IPS DF 19.7 (cell line): ENCODE measurements at places on chromosomes 13 and 19.

GRCh38 chr13:26880735-26881134, 120.1 kb upstream of the GPR12 start:
- DNase-seq = no peak

DNA sequence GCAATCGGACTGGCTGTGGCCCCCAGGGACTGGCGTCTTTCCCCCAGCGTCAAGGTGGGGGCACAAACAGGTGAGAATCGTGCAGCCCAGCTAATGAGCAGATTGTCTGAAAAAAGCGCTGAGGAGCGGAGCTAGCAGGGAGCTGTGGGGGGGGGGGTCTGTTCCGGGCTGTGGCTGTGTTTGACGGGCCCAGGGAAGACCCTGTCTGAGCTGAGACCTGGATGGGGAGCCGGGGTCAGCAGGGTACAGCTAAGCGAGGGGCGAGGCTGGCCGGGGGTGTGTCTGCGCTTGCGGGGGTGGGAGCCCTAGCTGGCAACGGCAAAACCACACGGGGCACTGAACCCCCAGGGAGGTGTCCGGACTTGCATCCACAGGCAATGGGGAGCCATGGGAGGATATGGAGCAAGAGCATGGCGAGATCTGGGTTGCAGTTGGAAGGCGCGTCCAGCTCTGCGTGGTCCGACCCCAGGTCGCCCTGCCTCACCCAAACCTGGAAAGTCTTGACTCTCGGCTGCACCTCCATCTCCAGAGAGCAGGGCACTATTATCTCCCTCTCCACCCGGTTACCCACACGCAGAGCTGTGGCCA, 4.6 kb downstream of the LINGO3 start:
- DNase-seq = no peak

DNA sequence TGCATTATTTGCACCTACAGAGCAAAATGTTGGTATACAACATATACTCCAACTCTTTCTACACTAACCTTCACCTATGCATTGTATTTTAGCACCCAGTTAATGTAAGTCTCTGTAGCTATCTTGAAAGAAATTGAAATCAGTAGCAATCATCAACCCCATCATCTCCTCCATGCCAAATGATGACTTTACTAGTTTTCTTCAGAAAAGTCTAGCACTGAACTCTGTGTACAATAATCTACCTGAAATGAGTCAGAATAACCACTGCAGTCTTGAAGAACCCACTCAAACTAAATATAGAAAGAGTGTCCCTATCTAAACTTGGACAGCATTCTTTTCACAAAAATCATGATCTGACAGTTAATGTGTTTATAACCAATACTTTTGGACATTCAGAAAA, 9.8 kb downstream of the IRS2 start:
- DNase-seq = no peak

- no peak for DNase-seq
These were observed 1716.5 kb upstream of the SLC10A2 start for GRCh38 chr13:104782741-104783140.

- DNase-seq = no peak
These were observed 1190.5 kb upstream of the SLC10A2 start for GRCh38 chr13:104256701-104257100.

DNA sequence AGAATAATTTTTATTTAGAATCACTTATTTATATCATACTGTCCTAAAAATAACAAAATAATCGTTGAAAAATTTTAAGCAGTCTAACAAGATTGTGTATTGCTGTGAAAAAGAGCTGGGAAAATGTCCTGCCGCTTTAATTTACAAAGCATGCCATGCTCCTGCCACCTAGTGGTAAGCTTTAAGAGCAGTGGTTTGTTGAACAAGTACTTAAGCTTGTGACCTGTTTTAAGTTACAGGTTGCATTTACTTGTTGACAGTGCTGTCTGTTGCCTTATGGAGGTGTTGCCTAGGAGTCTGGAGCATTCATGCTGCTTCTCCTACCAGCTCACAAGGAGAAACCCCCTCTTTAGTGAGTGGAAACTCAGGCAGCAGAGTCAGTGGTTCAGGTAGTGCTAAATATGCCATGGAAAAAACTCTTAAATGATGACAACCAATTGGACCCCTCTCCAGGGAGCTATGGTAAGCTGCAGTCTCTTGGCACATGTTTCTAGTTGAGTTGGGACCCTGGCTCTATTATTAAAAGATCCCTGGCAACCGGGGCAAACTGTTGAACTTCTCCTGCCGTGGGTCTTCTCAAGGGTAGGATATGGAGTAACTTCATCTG, 68.4 kb downstream of the SPATA13 start:
- DNase-seq = no peak

- no peak for DNase-seq
These were observed 15.9 kb downstream of the ZNF573 start for GRCh38 chr19:37763488-37763887.

- DNase-seq = no peak
These were observed 5.2 kb upstream of the KBTBD7 start for GRCh38 chr13:41199526-41199925.

DNA sequence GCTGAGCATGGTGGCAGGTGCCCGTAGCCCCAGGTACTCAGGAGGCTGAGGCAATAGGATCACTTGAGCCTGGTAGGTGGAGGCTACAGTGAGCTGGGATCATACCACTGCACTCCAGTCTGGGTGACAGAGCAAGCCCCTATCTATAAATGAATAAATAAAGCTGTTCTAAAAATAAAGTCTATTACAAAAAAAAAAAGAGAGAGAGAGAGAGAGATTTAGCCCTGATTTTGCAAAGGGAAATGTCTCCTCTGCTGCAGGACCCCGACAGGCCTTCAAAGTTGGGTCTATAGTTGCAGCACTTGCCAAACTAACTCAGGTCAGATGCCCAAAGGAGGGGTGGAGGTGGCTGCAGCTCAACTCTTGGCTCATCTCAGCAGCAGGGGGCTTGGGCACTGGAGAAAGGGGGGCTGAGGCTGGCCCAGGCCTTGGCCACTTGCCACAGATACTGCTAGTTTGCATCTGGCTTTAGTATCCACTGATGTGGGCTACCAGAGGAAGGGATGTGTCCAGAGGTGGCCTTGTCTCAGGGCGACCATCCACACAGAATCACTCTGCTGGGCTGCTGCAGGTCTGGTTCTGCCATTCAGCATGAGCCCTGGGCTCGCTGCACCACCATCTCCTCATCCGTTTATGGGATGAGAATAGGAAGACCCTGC, 30.8 kb upstream of the AKT2 start:
- DNase-seq = no peak

- DNase-seq = no peak
These were observed 25.4 kb upstream of the ABCC4 start for GRCh38 chr13:95326695-95327094.

- no peak for DNase-seq
These were observed 13.7 kb downstream of the GAS6 start for GRCh38 chr13:113849981-113850721.

DNA sequence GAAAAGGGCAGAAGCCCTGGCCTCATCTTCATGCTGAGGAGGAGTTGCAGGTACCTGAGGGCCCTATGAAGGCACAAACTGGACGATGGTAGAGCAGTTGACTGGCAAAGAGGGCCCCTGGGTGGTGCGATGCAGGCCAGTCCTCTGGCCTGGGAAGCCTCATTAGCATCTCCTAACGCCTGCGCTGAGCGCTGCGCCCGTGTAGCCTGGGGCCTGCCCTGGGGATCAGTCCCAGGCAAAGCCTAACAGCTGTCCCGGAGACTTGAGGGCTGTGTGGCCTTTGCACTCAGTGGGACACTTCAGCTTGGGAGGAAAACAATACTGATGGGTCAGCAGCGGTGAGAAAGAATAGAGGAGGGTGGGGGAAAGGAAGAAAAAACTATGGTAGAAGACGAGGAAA, 187.7 kb downstream of the RAP2A start:
- no peak for DNase-seq

DNA sequence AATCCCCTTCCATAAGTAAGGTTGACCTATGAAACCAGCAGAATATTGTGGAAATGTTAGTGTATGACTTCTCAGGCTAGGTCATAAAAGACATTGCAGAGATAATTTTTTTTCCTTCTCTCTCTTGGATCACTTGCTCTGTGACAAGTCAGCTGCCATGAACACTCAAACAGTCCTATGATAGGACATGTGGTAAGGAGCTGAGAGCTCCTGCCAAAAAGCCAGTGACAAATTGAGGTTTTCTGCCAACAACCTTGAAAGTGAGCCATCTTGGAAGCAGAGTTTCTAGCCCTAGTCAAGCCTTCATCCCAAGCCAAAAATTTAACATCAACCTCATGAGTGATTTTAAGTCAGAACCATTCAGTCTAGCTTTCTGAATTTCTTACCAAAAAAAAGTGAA, 270.9 kb upstream of the NBEA start:
- DNase-seq = no peak

DNA sequence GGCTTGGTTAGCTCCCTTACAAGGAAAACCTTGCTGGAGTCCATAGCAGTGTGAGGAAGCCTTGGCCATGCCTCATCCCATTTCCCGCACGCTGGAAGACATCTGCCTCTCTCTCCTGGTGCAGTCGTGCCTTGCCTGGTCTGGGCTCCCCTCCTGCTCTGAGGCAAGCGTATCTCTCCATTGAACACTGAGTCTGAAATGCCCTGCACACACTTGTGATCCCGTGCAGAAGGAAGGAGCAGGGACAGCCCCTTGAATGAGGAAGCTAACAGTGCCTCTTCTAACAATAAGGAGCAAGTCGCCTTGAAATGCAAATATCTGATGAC, 407 bp upstream of the ZNF440 start:
- DNase-seq = no peak

DNA sequence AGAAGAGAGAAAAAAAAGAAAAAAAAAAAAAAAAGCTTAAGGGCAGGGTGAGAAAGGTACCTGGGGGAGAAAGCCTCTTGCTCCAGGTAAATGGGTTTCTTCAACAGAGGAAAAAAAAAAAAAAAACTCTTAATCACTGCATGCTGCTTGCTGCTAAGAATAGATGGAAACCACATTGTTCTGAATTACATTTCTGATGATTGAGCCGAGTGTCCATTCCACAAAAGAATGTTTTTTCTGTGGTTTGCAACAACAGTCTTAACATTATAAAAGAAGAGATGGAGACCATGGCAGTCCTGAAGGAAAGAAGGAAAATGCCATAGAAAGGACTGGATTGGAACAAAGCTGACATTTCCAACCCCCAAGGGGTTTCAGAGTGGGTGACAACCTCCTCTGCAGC, 1312.7 kb downstream of the SLITRK1 start:
- DNase-seq = no peak

DNA sequence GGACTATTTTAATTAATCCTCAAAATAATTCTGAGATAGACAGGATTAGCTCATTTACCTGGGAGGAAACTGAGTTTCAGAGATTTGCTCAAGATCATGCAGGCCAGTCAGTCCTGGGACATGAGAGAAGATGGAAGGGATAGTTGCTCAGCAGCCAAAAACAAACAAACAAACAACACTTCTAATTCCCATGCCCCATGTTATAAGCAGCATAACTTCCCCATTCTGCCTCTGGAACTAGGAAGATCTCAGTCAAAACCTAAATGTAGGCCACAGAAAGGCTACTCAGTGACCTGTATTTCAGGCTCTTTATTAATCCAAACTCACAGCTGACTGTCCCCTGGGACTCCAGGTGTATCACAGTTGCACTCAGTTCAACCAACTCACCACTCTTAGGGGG, 489.2 kb upstream of the NBEA start:
- DNase-seq = no peak

- no peak for DNase-seq
These were observed 5.2 kb upstream of the DPP9 start for GRCh38 chr19:4728871-4729270.

GRCh38 chr13:113089693-113090414, 15.7 kb upstream of the F7 start:
- DNase-seq = no peak

DNA sequence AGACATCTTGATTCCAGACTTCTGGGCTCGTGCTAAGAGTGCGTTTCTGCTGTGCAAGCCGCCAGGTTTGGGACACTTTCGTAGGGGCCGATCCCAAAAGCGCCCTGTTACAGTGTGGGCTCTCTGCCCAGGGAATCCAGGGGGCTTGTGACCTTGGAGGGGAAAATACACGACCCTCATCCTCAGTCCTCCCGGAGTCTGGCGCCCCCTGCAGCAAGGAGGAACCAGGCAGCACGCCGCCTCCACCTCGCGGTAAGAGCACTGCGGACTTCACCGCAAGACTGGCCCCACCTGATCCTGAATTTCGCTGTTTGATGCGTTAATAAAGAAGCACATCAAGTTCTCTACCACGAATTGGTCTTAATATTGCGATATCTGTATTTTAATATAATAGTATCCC, 5.2 kb downstream of the POLRMT start:
- DNase-seq = no peak

DNA sequence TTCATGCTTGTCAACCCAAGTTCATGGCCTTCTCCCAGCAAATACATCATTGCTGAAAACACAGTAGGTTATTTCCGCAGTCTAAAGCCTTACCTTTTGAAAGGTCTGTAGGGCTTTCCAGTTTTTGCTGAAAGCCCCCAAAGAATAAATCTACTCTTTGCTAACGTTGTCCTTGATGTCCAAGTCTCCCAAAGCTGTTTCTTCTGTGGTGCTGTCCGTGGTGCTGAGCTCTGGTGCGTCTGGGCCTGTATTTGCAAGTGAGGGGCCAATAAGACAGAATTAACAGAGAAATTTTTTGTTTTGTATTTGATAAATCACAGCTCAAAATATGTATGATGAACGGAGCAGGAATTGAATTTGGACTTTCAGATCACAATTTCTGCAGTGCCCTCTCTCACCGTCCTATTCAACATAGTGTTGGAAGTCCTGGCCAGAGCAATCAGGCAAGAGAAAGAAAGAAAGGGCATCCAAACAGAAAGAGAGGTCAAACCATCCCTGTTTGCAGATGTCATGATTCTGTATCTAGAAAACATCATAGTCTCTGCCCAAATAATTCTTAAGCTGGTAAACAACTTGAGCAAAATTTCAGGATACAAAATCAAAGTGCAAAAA, 9.8 kb upstream of the LGALS16 start:
- DNase-seq = no peak

DNA sequence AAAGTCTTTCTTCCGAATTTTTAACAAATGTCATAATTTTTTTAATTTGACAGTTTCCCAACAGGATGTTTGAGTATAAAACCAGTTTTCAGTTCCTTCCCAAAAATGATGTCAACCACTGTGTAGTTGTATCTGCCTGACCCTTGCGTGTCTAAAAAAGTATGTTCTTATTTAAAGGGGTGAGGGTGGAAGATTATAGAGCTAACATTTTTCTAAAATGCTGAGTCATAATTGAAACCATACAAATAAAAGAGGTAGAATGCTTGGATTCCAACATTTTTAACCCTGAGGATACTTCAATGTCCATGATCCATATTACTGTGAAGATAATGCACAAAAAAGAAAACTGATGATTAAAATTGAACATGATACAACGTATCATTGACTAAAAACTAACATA, 1388.8 kb downstream of the UQCRFS1 start:
- DNase-seq = no peak
